HL-60 (cell line): ENCODE measurements at places on chromosomes 16 and 17.

DNA sequence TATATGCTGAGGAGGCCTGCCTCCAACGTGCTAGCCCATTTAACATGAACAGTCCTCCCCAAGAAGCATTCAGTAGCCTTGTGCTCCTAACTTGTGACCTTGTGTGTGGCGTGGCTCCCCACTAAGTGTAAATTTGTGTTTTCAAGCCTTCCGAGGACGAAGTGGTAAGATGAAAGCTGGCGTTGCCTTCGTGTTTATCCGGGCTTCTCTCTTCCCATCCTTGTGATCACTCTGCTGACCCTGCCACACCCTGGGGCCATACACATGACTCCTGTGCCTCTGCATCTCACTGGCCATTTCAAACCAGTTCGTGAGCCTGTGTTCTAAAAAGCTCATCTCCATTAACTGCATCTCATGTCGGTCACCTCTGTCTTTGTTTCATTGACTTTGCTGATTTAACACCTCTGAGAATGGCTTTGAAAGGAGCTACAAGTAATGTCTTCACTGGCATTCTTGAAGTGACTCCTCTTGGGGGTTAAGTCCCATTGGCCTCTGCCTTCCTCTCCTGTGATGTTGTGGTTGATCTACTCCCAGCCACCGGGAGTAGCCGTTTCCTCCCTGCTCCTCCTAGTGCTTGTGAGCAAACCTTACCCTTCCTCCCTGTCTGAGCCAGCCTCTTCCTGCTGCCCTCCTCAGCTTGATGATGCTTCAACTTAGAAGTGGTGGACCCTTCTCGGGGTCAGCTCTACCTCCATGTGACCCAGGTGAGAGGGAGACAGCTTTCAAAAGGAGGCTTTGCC is 27.4 kb upstream of the NAGLU start:
- DNase-seq = no peak

DNA sequence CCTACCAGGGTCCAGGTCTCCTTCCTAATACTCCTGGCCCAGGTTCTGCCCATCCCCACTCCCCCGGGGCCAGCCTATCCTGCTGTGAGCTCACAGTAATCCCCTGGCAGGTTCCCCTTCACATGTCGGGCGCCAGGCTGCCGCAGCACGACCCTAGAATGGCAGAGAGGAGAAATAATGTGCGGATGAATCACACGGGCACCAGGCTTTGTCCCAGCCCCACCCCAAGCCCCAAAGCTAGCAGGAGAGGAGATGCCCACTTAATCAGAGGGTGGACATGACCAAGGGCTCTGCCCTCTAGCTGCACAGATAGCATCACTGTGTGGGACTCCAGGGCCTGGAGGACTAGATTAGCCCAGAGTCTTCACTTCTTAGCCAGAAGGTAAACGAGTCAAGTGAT is 39.5 kb downstream of the ST3GAL2 start:
- no peak for DNase-seq

DNA sequence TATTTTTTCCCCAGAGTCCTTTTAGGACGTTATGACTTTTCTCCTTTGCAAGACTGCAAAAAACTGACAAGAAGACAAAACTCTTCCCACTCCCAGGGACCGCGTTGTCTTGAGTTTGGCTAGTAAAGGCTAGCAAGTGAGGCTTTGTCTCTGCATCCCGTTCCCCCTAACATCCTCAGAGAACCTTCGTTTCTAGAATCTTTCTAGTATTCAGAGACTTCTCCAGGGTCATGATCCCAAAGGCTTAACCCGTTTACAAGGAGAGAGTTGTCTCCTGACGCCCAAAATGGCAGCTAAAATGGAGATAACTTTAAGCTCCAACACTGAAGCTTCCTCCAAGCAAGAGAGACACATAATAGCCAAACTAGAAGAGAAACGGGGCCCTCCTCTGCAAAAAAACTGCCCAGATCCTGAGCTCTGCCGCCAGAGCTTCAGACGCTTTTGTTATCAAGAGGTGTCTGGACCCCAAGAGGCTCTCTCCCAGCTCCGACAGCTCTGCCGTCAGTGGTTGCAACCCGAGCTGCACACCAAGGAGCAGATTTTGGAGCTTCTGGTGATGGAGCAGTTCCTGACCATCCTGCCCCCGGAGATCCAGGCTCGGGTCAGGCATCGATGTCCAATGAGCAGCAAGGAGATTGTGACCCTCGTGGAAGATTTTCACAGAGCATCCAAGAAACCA is 843 bp downstream of the ZNF174 start:
- no peak for DNase-seq

DNA sequence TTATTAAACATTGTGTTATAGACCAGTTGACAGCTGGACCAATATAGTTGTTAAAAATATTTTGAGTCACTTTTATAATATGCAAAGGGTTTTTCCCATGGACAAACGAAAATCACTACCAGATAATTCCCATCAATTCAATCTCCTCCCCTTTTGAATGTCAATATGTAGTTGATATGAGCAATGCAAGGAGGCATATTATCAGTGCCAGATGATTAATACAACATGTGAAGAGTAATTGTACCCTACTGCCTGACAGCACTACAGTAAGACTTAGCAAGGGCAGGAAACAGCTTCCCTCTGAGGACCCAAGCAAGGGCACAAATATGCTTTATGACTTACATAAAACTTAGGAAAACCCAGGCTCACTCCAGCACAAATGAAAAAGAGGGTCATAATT is 17.3 kb downstream of the KANSL1 start:
- DNase-seq = no peak

- no peak for DNase-seq
Measured at GRCh38 chr17:44049294-44050060, 17.0 kb downstream of the LSM12 start.

- DNase-seq = no peak
Measured at GRCh38 chr16:2584729-2585650, 47.2 kb downstream of the PDPK1 start.
